CD4-positive, alpha-beta T cell treated with Interleukin-17A for 1 hour (primary cell): ENCODE measurements at places on chromosomes 3 and 15.

DNA sequence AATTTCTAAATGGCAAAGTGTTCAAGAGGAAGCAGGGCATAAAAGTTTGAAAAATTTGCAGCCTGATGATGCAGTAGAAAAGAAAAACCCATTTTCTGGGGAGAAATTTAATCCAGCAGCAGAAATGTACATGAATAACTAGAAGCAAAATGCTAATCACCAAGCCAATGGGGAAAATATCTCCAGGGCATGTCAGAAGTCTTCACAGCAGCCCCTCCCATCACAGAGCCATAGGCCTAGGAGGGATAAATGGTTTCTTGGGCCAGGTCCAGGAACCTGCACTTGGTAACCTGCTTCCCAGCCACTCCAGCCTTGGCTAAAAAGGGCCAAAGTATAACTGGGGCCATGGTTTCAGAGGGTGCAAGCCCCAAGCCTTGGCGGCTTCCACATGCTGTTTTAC is 22.6 kb downstream of the OSTN start:
- DNase-seq = no peak

- no peak for DNase-seq
Observed at GRCh38 chr3:145639875-145640274, 521.1 kb downstream of the PLOD2 start.

DNA sequence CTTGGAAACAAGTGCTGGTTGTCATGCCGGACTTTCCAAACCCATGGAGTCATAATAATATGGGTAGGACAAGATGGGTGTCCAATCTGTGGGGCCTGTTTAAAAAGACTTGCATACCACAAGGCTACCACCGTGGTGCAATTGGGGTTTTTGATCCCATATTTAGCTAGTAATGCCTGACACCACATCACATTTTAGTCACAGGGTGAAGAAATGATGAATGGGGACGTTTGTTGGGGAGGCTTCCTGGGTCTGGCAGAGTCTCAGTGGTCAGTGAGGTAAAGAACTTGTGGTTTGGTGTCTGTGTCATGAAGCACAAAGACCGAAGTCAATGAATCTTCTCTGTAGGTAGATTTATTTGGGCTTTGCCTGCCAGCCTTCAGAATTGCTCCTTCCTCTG is 31.0 kb downstream of the P3H2 start:
- DNase-seq = no peak

DNA sequence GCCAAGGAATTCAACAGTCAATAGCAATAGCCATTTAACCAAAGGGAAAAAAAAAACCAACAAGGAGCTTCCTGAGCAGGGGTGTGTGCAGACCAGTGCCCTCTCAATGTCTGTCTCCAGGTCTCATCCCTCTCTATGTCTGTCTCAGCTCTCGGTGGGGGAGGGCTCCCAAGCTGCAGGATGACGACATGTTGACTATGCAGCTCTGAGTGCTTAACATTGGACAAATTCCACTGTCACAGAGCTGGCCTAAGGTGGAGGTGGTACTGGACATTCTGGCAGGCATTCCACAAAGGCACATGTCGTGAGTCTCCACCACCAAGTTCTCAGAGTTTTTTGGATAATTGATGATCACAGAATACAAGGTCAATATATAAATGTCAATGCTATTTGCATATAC is 2.0 kb upstream of the CAPN7 start:
- no peak for DNase-seq

GRCh38 chr3:126344380-126345041 is 12.7 kb downstream of the KLF15 start:
- DNase-seq = no peak

GRCh38 chr3:173912126-173912525 is 514.6 kb downstream of the NLGN1 start:
- DNase-seq = no peak

DNA sequence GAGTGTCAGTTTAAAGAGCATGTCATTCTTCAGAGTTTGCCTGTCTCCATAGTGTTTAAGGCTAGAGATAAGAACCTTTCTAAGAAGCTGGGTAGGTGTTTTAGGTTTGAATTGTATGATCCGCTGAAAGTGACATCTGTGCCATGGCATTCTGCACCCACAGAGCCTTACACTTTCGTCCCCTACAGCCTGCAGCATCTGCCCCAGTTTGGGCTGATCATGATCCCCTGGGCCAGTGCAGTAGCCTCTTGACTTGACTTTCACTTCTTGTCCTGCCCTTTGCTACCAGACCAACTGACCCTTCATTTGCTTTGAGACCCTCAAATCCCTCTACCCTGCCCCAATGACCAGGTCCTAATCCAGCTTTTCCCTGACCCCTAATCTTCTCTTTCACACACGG is 81.6 kb downstream of the SOX14 start:
- no peak for DNase-seq

GRCh38 chr3:71160785-71161546 is 422.6 kb downstream of the FOXP1 start:
- DNase-seq = no peak

DNA sequence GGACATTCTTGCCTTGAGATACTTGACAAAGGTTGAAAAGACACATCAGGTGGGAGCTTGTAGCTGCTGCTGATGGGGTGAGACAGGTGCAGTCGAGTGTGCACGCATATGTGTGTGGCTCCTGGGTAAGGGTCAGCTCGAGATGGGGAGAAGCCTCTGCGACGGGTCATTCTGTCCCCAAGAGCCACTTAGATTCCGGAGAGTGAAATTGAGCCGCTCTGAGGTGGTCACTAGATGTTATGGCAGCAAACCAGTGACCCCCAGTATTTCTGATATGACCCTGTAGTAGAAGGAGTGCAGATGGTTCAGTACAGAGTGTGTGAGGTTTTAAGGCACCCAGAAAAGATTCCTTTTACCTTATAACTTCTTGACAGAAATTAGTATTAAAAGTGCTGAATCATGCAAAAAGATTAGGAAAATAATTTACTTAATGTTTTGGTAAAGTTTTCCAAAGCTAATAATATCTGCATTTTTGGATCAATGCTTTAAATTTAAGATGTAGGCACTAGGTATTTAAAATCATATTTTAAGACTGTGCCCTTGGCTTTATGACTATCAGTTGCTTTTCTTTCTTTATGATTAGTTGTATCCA is 241.9 kb upstream of the TOPAZ1 start:
- no peak for DNase-seq

GRCh38 chr3:177182352-177182751 is 14.9 kb downstream of the TBL1XR1 start:
- no peak for DNase-seq

GRCh38 chr3:52289747-52290595 is 2.3 kb downstream of the GLYCTK start:
- DNase-seq = no peak

DNA sequence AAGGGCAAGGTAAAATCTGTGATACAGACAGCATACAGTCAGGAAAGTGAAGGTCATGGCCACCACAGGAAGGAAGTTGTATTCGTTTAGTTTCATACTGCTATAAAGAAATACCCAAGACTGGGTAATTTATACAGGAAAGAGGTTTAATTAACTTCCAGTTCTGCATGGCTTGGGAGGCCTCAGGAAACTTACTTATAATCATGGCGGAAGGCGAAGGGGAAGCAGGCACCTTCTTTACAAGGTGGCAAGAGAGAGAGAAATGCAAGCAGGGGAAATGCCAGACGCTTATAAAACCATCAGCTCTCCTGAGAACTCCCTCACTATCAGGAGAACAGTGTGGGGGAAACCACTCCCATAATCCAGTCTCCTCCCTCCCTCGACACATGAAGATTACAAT is 353.7 kb upstream of the SEMA6D start:
- DNase-seq = no peak

DNA sequence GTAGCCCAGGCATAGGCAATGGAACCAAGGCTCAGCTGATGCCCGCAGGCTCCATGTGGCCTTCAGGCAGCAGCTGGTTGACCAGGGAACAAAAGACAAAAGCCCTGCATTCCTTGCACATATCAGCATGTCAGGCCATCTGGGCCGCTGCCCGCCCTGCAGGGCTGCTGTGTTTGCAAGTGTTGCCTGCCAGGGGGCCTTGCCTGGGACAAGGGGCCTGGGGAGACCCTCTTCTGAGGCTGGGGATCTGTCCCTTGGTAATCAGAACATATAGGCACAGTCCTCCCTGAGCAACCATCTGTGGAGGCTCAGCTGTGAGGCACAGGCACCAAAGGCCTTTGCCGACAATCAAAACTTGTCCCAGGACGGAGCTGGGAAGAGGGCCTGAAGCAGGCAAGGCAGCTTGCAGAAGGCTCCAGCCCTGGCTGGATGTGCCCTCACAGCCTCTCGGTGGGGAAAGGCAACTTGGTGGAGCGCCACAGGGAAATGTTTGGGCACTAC is 138.2 kb downstream of the TPRA1 start:
- DNase-seq = no peak

GRCh38 chr3:32420126-32421038 is 28.7 kb downstream of the CMTM7 start:
- peak; percentile 36 for DNase-seq

GRCh38 chr15:51130344-51130743 is 35.6 kb upstream of the TNFAIP8L3 start:
- DNase-seq = no peak

DNA sequence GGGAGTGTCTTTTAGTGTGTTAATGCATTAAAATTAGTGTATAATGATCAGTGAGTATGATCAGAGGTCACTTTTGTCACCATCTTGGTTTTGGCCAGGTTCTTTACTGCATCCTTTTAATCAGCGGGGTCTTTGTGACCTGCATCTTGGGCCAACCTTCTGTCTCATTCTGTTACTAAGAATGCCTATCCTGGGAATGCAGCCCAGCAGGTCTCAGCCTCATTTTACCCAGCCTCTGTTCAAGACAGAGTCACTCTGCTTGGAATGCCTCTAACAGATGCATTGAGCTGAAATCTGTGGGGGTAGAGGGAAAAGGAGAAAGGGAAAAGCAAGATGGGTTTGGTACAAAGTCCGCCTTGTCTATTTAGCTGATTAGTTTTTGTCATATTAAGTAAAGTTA is 5.3 kb upstream of the BLOC1S6 start:
- DNase-seq = no peak

GRCh38 chr3:15097891-15098290 is 1.1 kb downstream of the RBSN start:
- peak; percentile 62 for DNase-seq

DNA sequence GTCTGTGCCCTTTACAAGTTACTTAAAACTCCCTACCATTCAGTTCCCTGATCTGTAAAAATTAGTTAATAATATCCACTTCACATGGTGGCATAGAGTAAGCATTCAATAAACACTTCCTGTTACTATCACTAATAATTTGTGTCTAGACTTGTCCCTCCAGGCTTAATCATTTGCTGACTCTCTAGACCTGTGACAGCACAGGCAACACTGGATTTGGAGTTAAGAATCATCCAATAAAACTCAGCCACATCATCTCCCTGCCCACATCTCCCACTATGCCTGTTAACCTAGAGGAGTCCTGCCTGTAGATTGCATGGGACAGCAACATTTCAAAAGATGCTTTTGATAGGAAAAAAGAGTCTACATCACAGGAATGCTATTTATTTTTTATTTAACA is 564.6 kb downstream of the MFSD1 start:
- DNase-seq = no peak

GRCh38 chr3:100436951-100437350 is 35.6 kb downstream of the LNP1 start:
- no peak for DNase-seq

GRCh38 chr15:39907216-39907615 is 12.8 kb downstream of the GPR176 start:
- no peak for DNase-seq

GRCh38 chr3:112773864-112774263 is 72.8 kb downstream of the CD200R1L start:
- DNase-seq = peak; percentile 65

GRCh38 chr3:132555306-132556035 is 41.6 kb upstream of the ACKR4 start:
- no peak for DNase-seq

- DNase-seq = no peak
Observed at GRCh38 chr3:171334465-171334811, 125.8 kb downstream of the TNIK start.

- no peak for DNase-seq
Observed at GRCh38 chr3:37228749-37229148, 54.4 kb upstream of the LRRFIP2 start.
